Right renal cortex interstitium (tissue), 3 donors: ENCODE measurements at places on chromosomes 6 and 20. TPM values are rescaled to one million over a fixed set of nuclear protein-coding genes. Genes with fewer than 3 reads are reported as not detected.

BICRAL gene
- 17.6 TPM for polyA plus RNA-seq

GABRR2 gene
- polyA plus RNA-seq = 1.1 TPM

NCR2 gene
- not detected for polyA plus RNA-seq

KHDC1L gene
- polyA plus RNA-seq = 0.33 TPM

RBBP8NL gene
- 1.5 TPM for polyA plus RNA-seq

MACROD2 gene
- polyA plus RNA-seq = 15.6 TPM

TAGAP gene
- polyA plus RNA-seq = 0.49 TPM

ARMC12 gene
- polyA plus RNA-seq = 0.89 TPM

NKX2-4 gene
- not detected for polyA plus RNA-seq

DLL1 gene
- 7.2 TPM for polyA plus RNA-seq

TP53TG5 gene
- polyA plus RNA-seq = 0.76 TPM

CCNC gene
- polyA plus RNA-seq = 83.3 TPM

SLC22A7 gene
- polyA plus RNA-seq = 2.0 TPM

TLDC2 gene
- polyA plus RNA-seq = 1.8 TPM

MYBL2 gene
- 24.4 TPM for polyA plus RNA-seq

SLC44A4 gene
- polyA plus RNA-seq = 43.8 TPM

SS18L1 gene
- polyA plus RNA-seq = 19.0 TPM

RIPPLY2 gene
- polyA plus RNA-seq = not detected

PROCR gene
- polyA plus RNA-seq = 9.1 TPM

FOXS1 gene
- polyA plus RNA-seq = 5.3 TPM

SLC22A16 gene
- 0.50 TPM for polyA plus RNA-seq

SOX18 gene
- 9.0 TPM for polyA plus RNA-seq

AVP gene
- not detected for polyA plus RNA-seq

C2 gene
- polyA plus RNA-seq = 4.3 TPM

PBOV1 gene
- not detected for polyA plus RNA-seq

PRR18 gene
- 0.21 TPM for polyA plus RNA-seq

SIRPD gene
- polyA plus RNA-seq = not detected

TBXT gene
- polyA plus RNA-seq = not detected

C6orf58 gene
- polyA plus RNA-seq = 0.82 TPM

SAMD5 gene
- 14.4 TPM for polyA plus RNA-seq

PHF20 gene
- polyA plus RNA-seq = 43.9 TPM

TMC2 gene
- 0.11 TPM for polyA plus RNA-seq

ENPP5 gene
- polyA plus RNA-seq = 18.7 TPM

PPIL4 gene
- 69.5 TPM for polyA plus RNA-seq

NR2E1 gene
- not detected for polyA plus RNA-seq

GABRR1 gene
- polyA plus RNA-seq = 3.0 TPM

GSTA3 gene
- polyA plus RNA-seq = 0.74 TPM

HIVEP1 gene
- 23.4 TPM for polyA plus RNA-seq

MRS2 gene
- polyA plus RNA-seq = 41.3 TPM

NHSL1 gene
- polyA plus RNA-seq = 11.6 TPM

CDSN gene
- not detected for polyA plus RNA-seq

ELOVL2 gene
- polyA plus RNA-seq = 9.0 TPM

GSTA4 gene
- polyA plus RNA-seq = 107 TPM

MEI4 gene
- polyA plus RNA-seq = 1.7 TPM

MYCT1 gene
- 17.3 TPM for polyA plus RNA-seq

ABHD16B gene
- not detected for polyA plus RNA-seq

KIAA0408 gene
- polyA plus RNA-seq = 5.8 TPM

HUS1B gene
- polyA plus RNA-seq = not detected

CDK19 gene
- 38.9 TPM for polyA plus RNA-seq

SLA2 gene
- 0.28 TPM for polyA plus RNA-seq

SLC52A3 gene
- polyA plus RNA-seq = 3.7 TPM

THBS2 gene
- 11.9 TPM for polyA plus RNA-seq

SPATS1 gene
- not detected for polyA plus RNA-seq

VSTM2L gene
- 1.2 TPM for polyA plus RNA-seq

CDYL gene
- polyA plus RNA-seq = 30.3 TPM

GRM4 gene
- polyA plus RNA-seq = 0.42 TPM

ADGRF1 gene
- 35.9 TPM for polyA plus RNA-seq
